ENCODE measurements at places on chromosomes 7 and 10. TPM values are rescaled to one million over a fixed set of nuclear protein-coding genes. Genes with fewer than 3 reads are reported as not detected.

COBL gene
- total RNA-seq, result 8.1 TPM

TWIST1 gene
- not detected for total RNA-seq

CXCL12 gene
- total RNA-seq, result 10.6 TPM

BHLHA15 gene
- total RNA-seq, result 10.3 TPM

CRHR2 gene
- total RNA-seq, result 2.8 TPM

CH25H gene
- 0.63 TPM for total RNA-seq

THSD7A gene
- total RNA-seq, result 41.6 TPM

GALNT17 gene
- 17.2 TPM for total RNA-seq

GIMAP8 gene
- 1.3 TPM for total RNA-seq

CALML3 gene
- total RNA-seq, result not detected

RHOBTB1 gene
- total RNA-seq, result 36.3 TPM

PNLIP gene
- total RNA-seq, result not detected

C10orf90 gene
- 0.31 TPM for total RNA-seq

MAPK8 gene
- 382 TPM for total RNA-seq

HSPA12A gene
- total RNA-seq, result 39.1 TPM

VWDE gene
- 0.63 TPM for total RNA-seq

PRSS2 gene
- not detected for total RNA-seq

SPDYE2B gene
- not detected for total RNA-seq
